Endothelial cell of umbilical vein (primary cell): ENCODE measurements at places on chromosomes 2 and 18. TPM values are rescaled to one million over a fixed set of nuclear protein-coding genes. Genes with fewer than 3 reads are reported as not detected.

The SLC11A1 gene
- not detected in 2 replicates for total RNA-seq

The ALPI gene
- not detected in 2 replicates for total RNA-seq

The MBD5 gene
- 34.8 and 37.0 TPM in 2 replicates for total RNA-seq

The SUMO1 gene
- 102 and 105 TPM in 2 replicates for total RNA-seq

The DIS3L2 gene
- 31.2 and 31.5 TPM in 2 replicates for total RNA-seq

The SNED1 gene
- total RNA-seq = 17.2 and 22.1 TPM in 2 replicates

The CACNB4 gene
- 0.30 and 0.58 TPM in 2 replicates for total RNA-seq

The SATB2 gene
- total RNA-seq = 1.1 and 1.6 TPM in 2 replicates

The FAM161A gene
- 5.9 and 6.1 TPM in 2 replicates for total RNA-seq

The CTLA4 gene
- not detected in 2 replicates for total RNA-seq

The RIT2 gene
- total RNA-seq = not detected in 2 replicates

The RGPD4 gene
- total RNA-seq = 0.09 TPM in 1 of 2 replicates, not detected in the other

The ZRANB3 gene
- 6.0 and 7.9 TPM in 2 replicates for total RNA-seq

The FAM237A gene
- not detected in 2 replicates for total RNA-seq
